ENCODE measurements at places on chromosomes 1 and 21.
A peak's percentile ranks its signal among the peaks of the same experiment; 100 is the strongest.

GRCh38 chr1:246587032-246587431 is 20.8 kb downstream of the CNST start:
- DNase-seq, result no peak

DNA sequence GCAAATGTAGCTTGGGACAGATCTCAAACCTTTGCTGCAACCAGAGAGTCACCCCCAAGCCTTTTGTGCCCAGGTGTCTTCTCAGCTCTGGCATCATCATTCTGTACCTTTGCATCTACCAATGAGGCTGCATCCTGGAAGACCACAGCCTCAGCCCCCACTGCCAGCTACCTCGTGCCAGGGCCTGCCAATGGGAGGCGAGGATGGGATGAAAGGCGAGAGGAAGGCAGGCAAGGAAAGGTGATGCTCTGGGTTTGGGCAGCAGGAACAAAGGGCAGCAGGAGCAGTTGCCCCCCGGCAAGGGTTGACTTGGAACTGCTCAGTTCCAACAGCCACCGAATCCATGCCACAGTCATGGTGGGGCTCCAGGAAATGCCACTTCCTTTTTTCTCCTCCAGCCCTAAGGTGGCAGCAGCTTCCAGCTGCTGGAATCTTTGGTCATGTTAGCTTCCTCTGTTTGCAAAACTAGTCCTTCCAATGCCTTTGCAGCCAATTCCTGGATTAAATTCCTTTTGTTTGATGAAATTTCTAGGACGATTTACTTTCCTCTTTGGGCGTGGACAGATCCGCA is 651.6 kb downstream of the NPHP4 start:
- peak; percentile 8 for DNase-seq

- DNase-seq, result no peak
These were observed 22.3 kb downstream of the SLC9A1 start for GRCh38 chr1:27132624-27133023.

DNA sequence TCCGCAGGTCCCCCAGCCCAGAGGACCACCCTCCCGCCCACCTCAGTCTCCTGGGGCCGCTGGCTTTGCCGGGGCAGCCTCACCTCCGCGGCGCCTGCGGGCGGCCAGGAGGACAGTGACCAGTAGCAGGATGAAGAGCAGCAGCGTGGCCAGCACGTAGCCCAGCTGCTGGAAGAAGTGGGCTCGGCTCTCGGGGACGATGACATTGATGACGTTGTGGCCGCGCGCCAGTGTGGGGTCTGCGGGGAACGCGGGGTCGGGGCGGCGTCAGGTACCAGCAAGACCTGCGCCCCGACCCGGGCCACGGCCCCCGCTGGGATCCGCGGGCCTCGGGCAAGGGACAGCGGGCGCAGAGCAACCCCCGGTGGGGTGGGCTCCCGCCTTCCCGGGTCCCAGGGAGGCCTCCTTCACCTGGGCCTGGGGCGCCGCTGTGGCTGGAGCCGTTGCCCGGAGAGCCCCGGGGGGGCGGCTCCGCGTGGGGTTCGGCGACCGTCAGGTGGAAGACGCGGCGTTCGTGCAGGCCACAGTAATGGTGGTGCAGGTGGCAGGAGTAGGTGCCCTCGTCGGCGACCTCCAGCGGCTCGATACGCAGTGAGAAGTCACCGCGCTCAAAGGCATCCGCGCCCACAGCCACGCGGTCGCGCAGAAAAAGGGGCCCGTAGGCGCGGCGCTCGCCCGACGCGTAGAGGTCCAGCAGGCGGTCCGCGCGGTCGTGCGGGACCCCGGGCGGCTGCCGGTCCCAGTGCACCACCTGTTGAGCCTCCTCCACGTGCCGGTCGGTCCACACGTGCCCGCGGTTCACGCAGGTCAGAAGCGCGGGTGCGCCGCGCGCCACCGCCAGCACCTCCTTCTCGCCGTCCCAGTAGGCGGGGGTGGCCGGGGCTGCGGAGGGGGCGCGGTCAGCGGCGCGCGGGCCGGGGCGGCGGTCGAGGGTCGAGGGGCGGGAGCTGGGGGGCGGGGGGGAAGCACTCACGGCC is 3.8 kb downstream of the MXRA8 start:
- DNase-seq, result no peak

GRCh38 chr1:16243215-16243610 is 6.2 kb upstream of the CPLANE2 start:
- DNase-seq, result no peak

- no peak for DNase-seq
These were observed 116.5 kb downstream of the KCNK1 start for GRCh38 chr1:233730380-233730779.

GRCh38 chr1:16127676-16128337 is 28.1 kb downstream of the EPHA2 start:
- no peak for DNase-seq

DNA sequence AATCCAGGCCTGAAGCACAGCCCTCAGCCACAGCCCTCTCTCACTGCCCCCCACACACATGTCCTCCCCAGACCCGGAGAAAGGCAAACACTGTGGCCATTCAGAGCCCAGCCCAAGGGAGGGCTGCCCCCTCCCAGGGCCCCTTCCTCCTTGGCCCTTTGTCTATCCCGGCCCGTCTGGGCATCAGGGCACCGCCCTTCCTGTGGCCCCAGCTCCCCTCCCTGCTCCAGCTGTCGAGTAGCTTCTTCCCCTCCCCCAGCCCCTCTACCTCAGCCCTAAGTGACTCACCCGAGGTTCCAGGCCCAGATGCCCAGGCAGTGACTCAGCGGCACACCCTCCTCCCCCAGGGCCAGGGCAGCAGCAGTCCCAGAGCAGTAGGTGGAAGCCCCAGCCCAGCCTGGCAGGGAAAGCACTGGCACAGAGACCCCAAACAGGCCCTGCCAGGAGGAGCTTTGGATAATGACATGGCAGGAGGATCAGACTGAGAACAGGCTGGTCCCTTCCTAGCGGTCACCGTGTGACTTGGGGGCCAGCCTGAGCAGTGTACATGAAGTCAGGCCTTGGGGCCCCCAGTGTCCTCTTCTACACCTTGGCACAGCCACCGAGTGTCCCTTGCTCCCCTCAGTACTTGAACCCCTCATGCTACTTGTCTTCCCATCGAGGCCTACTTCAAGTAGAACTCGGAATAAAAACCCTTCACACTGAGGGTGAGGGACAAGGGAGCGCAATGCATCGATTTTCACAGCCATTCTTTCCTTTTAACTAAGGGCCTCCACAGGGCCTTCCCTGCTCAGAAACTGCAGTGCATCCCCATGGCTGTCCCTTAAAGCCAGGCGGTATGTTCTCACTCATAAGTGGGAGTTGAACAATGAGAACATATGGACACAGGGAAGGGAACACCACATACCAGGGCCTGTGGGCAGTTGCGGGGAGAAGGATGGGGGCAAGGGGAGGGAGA is 1.0 kb upstream of the S100A2 start:
- peak; percentile 99 for DNase-seq

DNA sequence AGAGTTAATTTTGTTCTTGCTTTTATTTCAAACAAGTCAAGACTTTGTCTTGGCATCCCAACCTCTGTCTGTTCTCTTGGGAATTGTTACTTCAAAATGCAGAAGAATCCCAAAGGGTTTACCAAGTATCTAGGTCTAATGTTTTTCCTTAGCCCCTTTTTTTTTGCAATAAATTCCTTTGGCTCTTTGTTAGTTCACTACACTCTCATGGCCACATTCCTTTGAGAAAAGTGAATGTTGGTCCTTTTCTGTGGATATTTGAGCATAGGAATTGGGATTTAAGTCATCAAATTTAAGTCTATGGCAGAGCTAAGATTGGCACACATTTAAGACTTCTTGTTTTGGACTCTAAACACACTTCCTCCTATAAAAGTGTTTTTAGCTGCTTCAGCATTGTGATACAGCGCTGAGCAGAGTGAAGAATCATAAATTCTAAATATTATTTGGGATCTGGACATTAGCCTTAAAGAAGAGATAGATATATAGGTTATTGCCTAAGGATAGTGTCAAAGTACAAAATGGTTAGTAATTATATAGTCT is 1.9 kb downstream of the BTF3L4 start:
- no peak for DNase-seq

GRCh38 chr1:18175051-18175450 is 67.5 kb downstream of the IGSF21 start:
- no peak for DNase-seq

DNA sequence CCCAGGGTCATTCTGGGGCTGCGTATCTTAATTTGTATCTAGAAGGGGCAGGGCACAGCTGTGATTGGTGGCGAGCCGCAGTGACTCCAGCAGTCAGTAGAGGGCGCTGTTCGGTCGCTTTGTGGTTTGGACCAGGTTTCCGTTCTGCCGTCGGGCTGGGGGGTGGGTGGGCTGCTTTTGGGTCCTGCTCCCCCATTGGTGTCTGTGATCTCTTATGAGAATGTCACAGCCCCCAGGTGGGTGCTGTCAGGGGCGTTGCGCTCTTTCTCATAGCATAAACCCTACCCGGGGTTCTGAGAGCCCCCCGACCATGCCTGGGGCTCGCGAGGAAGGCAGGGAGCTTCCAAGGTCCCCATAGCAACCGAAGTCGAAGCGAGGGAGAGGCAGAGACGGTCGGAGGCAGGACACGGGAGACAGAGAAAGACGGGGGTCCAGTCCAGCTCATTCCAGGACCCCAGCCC is 5.4 kb downstream of the TFF3 start:
- no peak for DNase-seq

GRCh38 chr21:18387994-18388393 is 15.6 kb downstream of the TMPRSS15 start:
- DNase-seq, result no peak

DNA sequence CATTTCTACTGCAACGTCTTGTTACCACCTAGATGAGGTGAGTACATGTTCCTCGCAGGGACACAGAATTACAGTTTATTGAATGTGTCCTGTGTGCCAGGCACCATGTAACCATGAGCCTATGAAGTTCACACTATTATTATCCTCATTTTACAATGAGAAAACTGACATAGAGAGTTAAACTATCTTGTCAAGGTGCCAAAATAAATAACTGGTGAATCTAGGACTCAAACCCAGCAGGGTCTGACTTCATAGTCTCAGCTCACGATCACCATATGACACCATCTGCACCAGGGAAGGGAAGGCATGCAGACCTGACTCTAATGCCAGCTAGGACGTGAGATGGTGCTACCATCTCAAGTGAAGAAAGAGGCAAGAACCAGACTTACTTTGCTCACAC is 2.4 kb downstream of the SELE start:
- DNase-seq, result no peak

- no peak for DNase-seq
These were observed 66.0 kb downstream of the XCL2 start for GRCh38 chr1:168477792-168478191.

- no peak for DNase-seq
These were observed 38.6 kb downstream of the LHX4 start for GRCh38 chr1:180268556-180269075.

GRCh38 chr21:34606621-34607020 is 8.3 kb downstream of the RCAN1 start:
- DNase-seq, result no peak
